ENCODE measurements at places on chromosomes 12 and 14.

DNA sequence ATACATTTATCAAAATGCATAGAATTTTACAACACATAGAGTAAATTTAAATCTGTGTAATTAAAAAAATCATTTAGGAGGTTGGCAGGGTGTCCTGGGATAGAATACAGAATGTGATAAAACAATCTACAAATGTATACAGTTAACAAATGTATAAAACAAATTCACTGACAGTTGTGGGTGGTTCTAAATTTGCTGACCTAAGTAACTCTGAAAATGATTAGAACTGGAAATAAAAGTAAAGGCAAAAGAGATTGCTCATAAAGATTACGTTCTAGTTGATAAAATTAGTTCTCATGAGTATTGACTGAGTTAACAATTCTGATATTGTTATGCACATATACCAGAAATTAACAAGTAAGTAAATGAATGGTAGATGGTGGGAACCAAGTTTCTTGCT, 1827.3 kb upstream of the FLRT2 start:
- DNase-seq = no peak

GRCh38 chr12:108784270-108784669, 53.0 kb upstream of the CORO1C start:
- no peak for DNase-seq

GRCh38 chr12:25617991-25618390, 64.9 kb upstream of the LMNTD1 start:
- DNase-seq = no peak

DNA sequence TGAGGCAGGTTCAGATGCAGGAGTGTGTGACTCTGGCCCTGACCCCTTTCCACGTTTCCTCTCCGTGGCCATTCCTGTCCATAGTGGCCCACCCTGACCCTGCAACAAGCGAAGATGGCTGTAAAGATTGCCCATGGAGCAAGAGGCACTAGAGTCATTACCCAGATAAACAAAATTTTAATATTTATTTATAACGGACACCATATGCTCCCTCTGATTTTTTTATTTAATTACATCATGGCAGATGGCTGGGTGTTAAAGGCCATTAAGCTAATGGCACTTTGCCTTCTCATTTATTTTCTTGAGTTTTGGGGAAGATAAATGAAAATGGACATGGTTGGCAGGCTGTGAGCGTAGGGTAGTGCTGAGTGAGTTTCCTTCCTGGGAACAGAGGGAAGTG, 58.7 kb downstream of the WSCD2 start:
- DNase-seq = no peak

DNA sequence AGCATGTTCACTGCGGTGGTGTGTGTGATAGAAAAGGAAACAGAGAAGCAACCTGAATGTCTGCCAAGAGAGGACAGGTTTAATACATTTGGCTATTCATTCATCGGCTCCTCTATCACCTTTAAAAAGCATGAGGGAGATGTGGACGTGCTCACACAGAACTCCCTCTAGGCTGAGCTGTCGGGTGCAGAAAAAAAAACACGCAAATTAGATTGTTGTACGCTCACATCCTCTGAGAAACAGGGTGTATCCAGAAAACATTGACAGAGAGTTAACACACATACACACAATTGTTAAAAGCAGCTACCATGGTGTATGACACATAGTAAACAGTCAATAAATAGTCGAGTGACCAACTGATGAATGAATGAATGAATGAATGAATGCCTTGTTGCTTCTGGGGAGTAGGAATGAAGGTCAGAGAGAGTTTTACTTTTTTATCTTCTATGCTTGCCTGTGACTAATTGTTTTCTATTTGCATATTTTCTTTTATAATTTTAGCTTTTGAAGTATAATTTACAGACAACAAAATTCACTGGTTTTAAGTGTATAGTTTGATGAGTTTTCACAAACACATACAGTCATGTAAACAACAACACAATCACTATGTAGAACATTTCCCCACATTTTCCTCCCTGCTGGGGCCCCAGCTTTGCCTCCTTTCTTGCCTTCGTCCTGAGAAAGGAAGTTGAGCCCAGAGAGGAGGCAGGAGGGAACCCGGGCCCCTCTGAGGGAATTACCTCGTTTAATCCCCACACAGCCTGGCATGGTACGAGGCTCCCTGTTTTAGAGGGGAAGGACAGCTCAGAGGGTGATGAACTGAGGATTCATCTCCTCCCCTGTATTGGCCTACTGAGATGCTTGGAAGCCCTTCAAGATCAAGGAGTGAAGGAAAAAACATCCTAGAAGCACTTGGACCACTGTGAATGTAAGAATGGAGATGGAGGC, 19.7 kb upstream of the FAM222A start:
- DNase-seq = no peak

- no peak for DNase-seq
These were observed 41.3 kb downstream of the CDC42BPB start for GRCh38 chr14:103016071-103016470.

DNA sequence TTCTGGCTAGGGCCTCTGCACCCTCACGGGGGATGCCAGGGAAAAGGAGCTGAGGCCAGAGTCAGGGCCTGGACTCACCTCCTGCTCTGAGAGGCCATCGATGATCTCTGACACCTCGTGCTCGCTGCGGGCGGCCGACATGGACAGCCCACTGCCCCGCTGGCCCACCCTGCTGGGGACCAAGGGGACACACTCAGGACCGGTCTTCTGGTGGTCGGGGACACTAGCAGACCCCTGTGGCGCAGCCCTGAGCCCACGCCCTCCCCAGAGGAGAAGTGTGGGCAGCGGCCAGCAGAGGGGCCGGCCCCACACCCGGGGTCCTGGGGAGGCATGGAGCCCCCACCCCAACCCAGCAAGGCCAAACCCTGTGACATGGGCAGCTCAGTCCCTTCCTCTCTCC, 134.6 kb downstream of the RFLNA start:
- no peak for DNase-seq

DNA sequence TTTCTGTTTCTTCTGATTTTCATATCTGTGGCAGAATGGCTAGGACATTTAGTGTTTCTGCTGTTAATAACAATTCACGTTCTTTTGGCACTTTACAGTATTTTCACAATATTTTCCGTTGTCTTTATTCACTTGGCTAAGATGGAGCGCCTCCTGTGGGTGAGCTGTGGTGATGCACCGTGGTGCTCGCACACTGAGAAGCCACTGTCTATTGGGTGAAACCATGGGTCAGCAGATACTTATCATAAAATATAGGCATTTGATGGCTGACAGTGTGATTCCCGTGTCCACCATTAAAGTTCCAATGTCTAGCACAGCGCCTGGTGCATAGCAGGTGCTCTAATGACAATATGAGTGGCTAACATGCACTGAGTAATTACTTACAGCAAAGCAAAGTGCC, 141.8 kb downstream of the VRK1 start:
- DNase-seq = peak; percentile 53

GRCh38 chr14:54698501-54698900, 131.6 kb downstream of the SAMD4A start:
- no peak for DNase-seq

GRCh38 chr14:103503296-103503695, 19.3 kb downstream of the CKB start:
- DNase-seq = peak; percentile 17

GRCh38 chr14:71716041-71716772, 216.0 kb upstream of the RGS6 start:
- no peak for DNase-seq

GRCh38 chr14:33451211-33451610, 499.7 kb downstream of the EGLN3 start:
- DNase-seq = no peak

DNA sequence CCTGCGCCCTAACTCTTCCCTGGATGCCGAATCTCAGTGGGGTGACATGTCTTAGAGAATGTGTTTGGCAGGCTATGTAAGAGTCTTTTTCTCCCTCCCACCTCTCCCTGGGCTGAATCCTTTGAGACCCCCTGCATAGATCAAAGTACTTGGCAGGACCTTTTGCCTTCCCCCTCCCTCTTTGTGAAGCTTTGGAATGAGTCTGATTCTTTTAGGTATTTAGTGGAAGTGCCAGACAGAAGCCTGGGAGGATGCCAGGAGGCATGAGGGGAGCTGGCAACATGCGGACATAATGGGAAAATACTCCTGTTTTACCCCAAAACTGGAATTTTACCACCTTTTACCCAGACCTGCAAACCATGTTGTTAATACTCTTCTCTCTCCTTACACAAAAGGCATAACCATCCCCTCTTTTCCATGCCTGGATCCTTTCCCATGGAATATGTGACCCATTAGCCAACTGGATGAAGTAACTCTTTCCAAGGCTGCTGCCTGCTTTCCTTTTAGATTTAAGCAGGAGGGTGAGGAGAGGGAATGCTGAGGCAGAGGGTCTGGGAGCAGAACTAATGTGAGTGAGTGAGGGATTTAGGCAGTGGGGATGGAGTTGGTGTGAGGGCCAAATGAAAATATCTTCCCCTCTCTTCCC, 41.7 kb downstream of the TTLL5 start:
- no peak for DNase-seq

DNA sequence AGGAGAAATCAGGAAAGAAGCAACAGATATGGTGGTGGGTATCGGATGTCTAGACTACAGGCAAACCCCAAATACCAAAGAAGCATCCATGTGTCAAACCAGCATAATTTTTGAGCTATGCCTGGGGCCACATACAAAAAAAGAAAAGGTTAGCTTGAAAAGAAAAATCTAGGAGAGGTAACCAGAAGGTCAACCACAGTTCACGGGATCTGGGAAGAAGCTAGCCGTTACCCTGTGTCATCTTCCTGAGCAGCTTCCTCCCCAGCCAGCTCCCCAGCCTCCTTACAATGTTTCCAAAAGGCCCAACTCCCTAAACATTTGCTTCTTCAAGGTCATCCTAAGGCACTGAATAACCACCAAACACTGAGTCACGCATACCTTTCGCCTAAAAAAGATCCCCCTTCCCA, 3.1 kb downstream of the SINHCAF start:
- DNase-seq = no peak

DNA sequence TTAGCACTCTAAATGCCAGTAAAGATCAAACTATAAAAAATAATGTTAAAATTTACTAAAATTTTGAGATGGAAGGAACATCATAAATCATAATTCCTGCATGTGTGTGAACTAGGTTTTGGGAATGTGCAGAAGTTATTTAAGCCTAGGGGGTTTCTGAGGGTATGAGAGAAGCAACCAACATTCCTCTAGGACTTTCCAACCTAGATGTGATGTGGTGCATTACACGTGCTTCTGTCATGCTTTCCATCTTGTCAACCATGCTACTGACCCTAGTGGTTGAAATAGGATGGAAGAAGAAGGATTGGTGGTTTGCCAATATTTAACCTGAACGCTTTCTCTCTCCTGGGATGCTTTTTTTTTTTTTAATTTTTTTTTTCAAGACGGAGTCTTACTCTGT, 209.3 kb downstream of the AEBP2 start:
- DNase-seq = no peak

DNA sequence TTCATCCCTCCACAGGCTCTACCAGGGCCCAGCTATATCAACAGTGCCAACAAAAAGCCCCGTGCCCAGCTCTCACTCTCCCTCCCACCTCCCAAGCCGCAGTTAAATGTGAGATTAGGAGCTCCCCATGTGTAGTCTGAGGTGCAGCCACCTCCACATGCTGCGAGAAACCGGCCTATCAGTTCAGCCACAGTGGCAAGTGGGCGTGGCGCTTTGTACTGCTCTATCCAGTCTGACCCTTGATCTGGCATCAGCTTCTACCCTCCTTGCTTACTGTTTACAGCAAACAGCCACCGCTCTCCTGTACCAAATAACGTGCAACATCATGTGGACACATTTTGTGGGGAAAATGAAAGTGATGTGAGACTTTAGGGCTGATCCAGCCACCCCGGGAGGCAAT, 1.7 kb downstream of the PLEK2 start:
- no peak for DNase-seq

GRCh38 chr12:120909633-120910298, 5.6 kb upstream of the SPPL3 start:
- peak; percentile 50 for DNase-seq

DNA sequence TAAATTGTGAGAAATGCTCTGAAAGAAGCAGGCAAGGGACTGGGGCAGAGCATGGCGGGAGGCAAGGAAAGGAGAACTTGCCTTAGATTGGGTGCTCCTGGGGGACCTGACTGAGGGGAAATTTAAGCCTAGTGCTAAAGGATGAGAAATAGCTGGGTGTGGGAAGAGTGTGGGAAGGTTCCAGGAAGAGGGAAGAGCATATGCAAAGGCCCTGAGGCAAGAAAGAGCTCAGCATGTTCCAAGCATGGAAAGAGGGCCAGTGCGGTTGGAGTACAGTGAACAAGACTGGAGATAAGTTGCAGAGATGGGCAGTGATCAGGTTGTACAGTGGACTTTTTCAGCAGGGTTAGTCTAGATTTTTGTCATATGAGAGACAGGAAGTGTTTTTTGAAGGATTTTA, 9.0 kb downstream of the CLSTN3 start:
- no peak for DNase-seq

- no peak for DNase-seq
These were observed 133.8 kb downstream of the ITPR2 start for GRCh38 chr12:26699237-26699636.

- peak; percentile 82 for DNase-seq
These were observed 508 bp downstream of the CNOT2 start for GRCh38 chr12:70243510-70244371.

DNA sequence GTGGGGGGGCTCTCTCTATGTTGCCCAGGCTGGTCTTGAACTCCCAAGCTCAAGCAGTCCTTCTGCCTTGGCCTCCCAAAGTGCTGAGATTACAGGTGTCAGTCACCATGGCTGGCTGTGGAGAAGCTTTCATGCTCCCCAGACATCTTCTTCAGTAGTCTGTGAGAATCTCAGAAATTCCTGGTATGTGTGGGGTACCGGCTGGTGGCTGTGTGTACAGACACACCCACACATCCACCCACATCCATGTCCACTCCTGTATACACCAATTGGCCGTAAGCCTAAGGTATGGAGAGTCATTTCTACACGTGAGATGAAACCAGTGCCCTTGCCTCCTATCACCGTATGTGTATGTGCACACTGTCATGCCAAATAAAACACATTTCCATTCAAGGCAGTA, 27.8 kb downstream of the GPRC5D start:
- no peak for DNase-seq

GRCh38 chr12:71158361-71158882, 623 bp upstream of the TSPAN8 start:
- DNase-seq = no peak

DNA sequence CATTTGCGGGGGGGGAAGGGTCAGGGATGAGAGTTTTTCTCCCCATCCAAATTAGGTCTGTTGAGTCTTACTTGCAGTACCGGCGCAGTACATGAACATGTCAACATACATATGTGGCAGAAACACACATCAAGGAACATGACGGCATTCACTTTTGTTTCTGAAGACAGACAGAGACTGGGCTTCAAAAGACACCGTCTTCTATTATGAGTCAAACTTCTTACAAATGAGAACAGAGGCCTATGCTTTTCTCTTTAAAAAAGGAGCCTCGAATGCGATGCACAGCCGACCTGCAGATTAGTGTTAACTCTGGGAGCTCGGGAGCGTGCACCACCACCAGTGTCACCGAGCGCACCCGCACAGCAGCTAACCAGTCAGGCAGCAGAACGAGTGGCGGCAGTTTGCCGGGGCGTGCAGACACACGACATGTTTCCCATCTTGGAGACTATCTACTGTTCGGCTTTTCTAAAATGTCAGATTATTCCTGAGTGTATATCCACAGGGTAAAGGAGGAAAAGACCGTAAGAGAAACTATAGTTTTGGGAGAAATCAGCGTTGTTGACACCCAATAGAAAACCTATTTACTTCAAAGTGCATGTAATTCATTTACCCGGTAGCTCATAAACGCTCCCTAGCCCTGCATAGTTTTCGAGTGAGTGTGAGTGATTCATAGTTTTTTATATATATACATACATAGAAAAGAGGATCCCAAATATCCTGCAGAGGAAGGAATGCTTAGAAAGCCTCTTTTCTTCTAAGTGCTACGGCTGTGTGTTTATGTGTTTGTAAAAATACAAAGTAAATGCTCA, 33.0 kb downstream of the UBR7 start:
- no peak for DNase-seq

- no peak for DNase-seq
These were observed 111.1 kb downstream of the DIP2B start for GRCh38 chr12:50615907-50616296.

Data from GM13976 (cell line).